ENCODE measurements at places on chromosomes 13 and 19.

- DNase-seq, result no peak
Measured at GRCh38 chr19:42388851-42389489, 1.1 kb downstream of the CNFN start.

GRCh38 chr13:23608701-23609413, 38.6 kb downstream of the TNFRSF19 start:
- DNase-seq, result no peak

GRCh38 chr19:43265664-43266025, 3.7 kb downstream of the PSG9 start:
- DNase-seq, result no peak

- DNase-seq, result no peak
Measured at GRCh38 chr19:43435775-43436174, 21.1 kb downstream of the TEX101 start.

- DNase-seq, result no peak
Measured at GRCh38 chr13:108426893-108427292, 157.4 kb downstream of the TNFSF13B start.

DNA sequence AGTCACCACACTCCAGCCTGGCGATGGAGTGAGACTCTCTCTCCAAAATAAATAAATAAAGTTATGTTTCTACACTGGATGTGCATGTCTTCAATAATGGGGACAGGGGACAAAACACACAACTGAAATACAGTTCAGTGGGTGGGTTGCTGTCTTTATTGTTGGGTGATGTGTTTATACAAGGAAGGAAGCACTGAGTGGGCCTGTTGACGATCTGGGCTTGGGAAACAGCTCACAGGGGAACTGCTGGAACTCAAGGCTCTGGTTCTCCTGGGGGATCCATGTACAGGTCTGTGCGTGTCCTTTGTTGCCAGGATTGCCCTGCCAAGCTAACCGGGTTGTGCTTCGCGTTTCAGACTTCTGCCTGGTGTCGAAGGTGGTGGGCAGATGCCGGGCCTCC, 18.9 kb downstream of the SPINT2 start:
- no peak for DNase-seq

DNA sequence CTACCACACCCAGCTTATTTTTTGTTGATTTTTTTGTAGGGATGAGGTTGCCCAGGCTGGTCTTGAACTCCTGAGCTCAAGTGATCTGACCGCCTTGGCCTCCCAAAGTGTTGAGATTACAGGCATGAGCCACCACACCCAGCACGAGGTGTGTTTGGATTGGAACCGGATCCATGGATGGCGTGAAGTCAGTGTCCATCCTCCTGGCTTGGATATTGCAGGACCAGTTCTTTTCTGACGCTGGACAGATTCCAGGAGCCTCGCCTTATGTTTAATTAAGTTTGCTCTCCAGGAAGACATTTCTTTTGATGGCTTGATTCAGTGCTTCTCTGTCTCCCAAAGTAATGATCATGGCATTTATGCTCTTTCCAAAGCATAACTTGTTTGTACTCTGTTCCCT, 14.4 kb upstream of the RFXAP start:
- DNase-seq, result no peak

DNA sequence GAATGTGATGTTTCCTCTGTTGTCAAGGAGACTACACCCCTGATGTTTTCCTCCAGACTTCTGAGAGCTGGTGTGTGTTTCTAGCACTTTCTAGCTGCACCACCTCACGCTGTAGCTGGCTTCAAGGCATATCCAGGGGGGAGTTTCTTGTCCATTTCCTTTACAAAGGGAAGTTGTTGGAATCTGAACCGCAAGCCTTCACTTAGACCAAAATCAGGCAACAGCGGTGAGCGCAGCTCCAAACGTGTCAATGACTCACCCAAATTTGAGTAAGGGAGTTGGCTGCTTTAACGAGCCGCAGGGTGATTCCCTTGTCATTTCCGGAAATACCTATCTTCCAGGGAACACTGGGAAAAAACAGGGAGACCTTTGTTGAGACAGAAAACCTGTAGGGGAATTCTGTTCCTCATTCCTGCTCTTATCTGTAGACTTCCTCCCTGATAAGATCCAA, 2.5 kb downstream of the LDLR start:
- no peak for DNase-seq

GRCh38 chr13:26786651-26787295, 26.2 kb upstream of the GPR12 start:
- no peak for DNase-seq

DNA sequence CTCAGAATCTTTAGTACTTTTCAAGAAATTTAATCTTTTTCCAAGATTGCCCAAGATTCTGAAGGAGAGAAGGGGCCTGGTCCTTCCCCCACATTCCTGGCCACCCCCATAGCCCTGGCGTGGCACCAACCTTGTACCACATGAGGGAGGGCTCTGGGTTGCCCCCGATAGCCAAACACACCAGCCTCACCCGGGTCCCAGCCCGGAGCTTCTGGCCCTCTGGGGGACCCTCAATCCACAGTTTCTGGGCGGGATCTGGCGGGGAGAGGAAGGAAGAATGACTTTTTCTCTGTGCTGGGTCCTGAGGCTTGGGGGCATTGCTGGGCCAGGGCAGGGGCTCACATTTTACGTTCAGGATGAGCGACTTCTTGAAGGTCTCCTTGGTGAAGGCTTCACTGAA, 4.4 kb downstream of the NPHS1 start:
- DNase-seq, result no peak

- DNase-seq, result no peak
Measured at GRCh38 chr13:42735010-42735409, 46.4 kb upstream of the FAM216B start.

- DNase-seq, result no peak
Measured at GRCh38 chr19:43545981-43546380, 13.0 kb downstream of the ZNF575 start.

- no peak for DNase-seq
Measured at GRCh38 chr13:25738342-25739196, 313.2 kb downstream of the SHISA2 start.

Measured in cortex of kidney (tissue), 1 donor.